ENCODE measurements at places on chromosomes 13 and 19. TPM values are rescaled to one million over a fixed set of nuclear protein-coding genes. Genes with fewer than 3 reads are reported as not detected.

IFNL1 gene
- total RNA-seq: not detected

OR10H1 gene
- total RNA-seq: not detected

ZNF85 gene
- total RNA-seq: 3.5 TPM

SKA3 gene
- 9.7 TPM for total RNA-seq

PDX1 gene
- total RNA-seq: not detected

IGFL1 gene
- total RNA-seq: not detected

LTBP4 gene
- total RNA-seq: 38.9 TPM

PCDH9 gene
- total RNA-seq: 3.6 TPM

COL5A3 gene
- total RNA-seq: 4.8 TPM

NKPD1 gene
- 0.44 TPM for total RNA-seq

WASF3 gene
- 10.2 TPM for total RNA-seq

EDNRB gene
- 9.7 TPM for total RNA-seq

UBE2L5 gene
- total RNA-seq: not detected

SIGLEC11 gene
- not detected for total RNA-seq

SPACA4 gene
- total RNA-seq: not detected

FCAR gene
- total RNA-seq: not detected

PEAK3 gene
- not detected for total RNA-seq

MTUS2 gene
- 0.12 TPM for total RNA-seq

LHB gene
- total RNA-seq: not detected

EID2 gene
- total RNA-seq: 16.3 TPM

LGI4 gene
- total RNA-seq: under 0.01 TPM

RRAS gene
- total RNA-seq: 58.6 TPM

LRCH1 gene
- total RNA-seq: 10.4 TPM

PSG6 gene
- total RNA-seq: not detected

KLK15 gene
- not detected for total RNA-seq

MYBPC2 gene
- not detected for total RNA-seq

TEX26 gene
- not detected for total RNA-seq

CCDC70 gene
- not detected for total RNA-seq

CRX gene
- not detected for total RNA-seq

OR7D2 gene
- total RNA-seq: under 0.01 TPM

MBD3L2 gene
- total RNA-seq: not detected

LHFPL6 gene
- total RNA-seq: 54.1 TPM

CD79A gene
- total RNA-seq: not detected

APOC4 gene
- total RNA-seq: not detected

ZNF442 gene
- total RNA-seq: 4.6 TPM

KL gene
- total RNA-seq: 0.11 TPM

BAX gene
- total RNA-seq: 64.2 TPM

KLK13 gene
- total RNA-seq: not detected

EFNA2 gene
- not detected for total RNA-seq

TLE6 gene
- total RNA-seq: 0.33 TPM

HIPK4 gene
- total RNA-seq: not detected

GPATCH1 gene
- total RNA-seq: 7.1 TPM
